ENCODE measurements at places on chromosomes 3 and 15.

DNA sequence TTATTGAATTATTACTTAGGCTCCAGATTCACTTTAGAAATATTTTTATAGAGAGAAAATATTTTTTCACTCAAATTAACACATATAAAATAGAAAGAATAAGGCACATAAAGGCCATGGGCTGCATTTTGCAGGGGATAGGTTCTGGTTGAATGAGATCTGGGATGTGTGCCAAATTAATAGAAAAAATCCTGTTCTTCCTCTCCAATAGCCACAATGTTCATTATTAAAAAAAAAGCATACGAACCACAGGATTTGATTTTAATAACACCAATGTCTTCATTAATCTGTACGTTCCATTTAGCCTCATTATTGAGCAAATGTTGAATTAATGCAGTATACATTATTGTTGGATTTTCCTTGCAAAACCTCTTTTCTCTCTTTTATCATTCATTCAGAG, 622.8 kb upstream of the AGTR1 start:
- no peak for DNase-seq

DNA sequence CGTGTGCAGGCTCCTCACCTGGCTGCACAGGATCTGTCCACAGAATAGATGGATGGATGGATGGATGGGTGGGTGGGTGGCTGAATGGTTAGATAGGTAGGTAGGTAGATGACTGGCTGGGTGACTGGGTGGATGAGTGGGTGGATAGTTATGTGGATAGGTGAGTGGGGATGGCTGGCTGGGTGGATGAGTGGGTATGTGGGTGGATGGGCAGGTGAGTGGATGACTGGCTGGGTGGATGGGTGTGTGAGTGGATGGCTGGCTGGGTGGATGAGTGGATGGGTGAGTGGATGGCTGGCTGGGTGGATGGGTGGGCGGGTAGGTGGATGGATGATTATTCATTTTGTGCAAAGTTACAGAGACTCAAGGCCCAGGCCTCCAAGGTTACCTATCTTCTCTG, 172.9 kb upstream of the CTDSPL start:
- DNase-seq: no peak

DNA sequence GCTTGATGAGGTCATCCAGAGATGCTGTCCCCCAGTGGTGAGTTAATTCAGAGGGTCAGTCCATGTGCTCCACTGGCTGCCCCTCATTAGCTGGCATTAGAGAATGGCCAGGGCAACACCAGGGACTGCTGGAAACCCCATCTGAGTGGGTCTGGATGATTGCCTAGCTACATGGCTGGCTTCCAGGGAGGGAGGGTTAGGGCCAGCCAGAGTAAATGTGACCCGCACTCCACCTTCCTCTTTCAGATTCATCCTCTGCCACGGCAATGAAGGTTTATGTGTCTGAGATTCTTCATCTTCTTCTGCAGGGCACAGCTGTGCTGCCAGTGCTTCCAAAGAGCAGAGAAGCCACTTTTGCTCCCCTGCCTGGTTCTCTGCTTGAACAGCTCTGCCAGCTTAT, 391.9 kb downstream of the OCA2 start:
- no peak for DNase-seq

GRCh38 chr3:75180235-75180944, 483.7 kb upstream of the FRG2C start:
- no peak for DNase-seq

DNA sequence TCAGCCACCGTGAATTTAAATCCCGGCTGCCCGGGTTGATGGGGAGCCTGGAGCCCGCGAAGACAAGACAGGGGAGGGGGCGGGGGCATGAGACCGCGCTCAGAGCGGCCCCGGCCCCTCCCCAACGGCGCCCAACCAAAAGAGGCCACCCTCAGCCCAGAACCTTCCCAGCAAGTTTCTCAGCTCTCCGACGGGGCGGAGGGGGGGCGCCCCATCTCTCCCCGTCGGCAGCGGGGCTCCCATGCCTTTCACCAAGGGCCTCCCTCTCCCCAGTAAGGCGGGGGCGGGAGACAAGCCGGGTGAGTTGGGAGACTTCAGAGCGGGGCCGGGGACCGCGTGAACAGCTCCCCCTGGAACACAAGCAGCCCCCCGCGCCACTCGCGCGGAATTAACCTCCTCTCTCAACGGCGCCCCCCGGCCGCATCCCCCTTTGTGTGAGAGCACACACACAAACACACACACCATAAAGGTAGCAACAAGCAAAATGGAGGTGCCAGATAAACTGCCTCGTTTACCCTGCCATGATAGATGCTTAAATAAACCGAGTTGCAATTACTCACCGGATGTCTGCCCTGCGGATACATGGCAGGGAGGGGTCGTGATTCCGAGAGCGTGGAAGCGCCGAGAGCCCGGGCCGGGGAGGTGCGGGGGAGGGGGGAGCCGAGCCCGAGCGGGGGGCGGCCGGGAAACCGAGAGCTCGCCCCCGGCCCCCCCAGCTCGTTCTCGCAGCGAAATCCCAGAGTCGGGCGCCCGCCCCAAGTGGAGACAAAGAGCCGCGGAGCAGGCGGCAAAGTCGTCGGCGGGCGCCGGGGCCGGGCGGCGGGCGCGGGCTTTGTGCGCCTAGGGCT, 1.3 kb downstream of the TLE3 start:
- DNase-seq: peak; percentile 64
